Posterior cingulate gyrus (tissue), 11 donors: ENCODE measurements at places on chromosomes 1 and 21.

- peak; percentile 47 for DNase-seq
These were observed 69.6 kb upstream of the LRRC8B start for GRCh38 chr1:89454845-89455521.

DNA sequence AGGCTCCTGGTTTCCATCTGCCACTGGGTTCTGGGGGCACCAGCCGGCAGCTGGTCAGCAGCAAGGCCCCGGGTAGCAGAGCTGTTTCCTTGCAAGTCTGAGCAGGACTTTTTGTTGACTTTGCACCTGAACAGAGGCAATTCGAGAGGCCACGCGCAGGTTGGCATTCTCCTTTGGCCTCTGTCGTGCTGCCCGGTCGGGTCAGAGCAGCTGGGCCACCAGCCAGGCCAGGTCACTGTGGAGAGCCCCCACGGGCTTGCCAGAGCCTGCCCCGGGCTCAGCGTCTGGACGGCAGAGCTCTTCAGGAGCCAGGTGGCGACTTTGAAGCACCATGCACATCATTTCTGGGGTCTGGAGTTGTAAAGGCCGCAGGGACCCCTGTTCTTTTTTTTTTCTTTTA is 28.4 kb upstream of the TMEM52 start:
- no peak for DNase-seq

DNA sequence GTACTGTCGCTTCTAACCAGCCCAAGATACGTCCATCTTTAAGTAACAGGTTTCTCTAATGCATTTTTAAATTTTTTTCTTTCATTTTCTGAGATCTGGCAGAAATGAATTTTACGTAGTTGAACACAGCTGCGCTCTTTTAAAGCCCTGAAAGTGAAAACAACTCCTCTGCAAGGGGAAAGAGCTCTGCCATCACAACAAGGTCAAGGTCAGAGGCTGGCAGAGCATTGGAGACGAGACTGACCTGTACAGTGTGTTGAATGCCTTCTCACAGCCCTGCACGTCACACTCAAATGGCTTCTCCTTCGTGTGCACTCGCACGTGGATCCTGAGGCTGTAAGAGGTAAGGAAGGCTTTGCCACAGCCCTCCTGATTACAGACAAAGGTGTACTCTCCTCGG is 19.7 kb downstream of the MTF1 start:
- DNase-seq, result no peak

- no peak for DNase-seq
These were observed 31.1 kb upstream of the CYP4B1 start for GRCh38 chr1:46767649-46768282.

- DNase-seq, result no peak
These were observed 89.8 kb downstream of the TMEM200B start for GRCh38 chr1:29033829-29034466.

DNA sequence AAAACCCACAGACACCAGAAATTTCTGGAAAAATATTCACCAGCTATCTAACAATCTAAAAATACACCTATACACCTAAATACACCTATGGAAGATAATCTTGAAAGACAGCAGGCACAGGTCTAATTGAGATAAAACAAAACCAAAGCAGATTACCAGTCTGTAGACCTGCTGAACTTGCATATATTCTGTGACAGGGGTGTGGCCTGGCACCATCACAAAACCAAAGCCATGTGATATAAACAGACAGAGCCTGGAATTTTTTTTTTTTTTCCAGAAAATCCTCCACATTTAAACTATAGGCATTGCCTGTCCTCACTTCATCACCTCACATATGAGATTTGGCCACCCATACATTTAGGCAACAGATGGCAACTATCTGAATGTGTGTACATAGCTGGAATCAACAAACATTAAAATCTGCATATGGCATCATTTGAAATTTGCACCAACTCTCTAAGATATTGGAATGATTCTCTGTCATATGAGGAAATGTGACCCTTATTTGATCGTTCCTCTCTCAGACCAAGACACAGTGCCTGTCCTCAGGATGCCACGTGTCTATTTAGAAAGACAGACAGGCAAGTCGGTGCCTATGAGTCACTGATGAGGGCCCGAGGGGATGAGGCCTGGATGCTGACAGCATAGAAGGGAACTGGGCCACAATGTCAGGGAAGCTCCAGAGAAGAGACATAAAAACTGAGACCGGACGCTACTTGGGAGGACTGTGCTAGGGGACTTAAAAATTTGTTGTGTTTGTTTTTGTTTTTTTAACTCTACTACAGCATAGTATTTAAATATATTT is 32.6 kb downstream of the NMNAT2 start:
- no peak for DNase-seq

DNA sequence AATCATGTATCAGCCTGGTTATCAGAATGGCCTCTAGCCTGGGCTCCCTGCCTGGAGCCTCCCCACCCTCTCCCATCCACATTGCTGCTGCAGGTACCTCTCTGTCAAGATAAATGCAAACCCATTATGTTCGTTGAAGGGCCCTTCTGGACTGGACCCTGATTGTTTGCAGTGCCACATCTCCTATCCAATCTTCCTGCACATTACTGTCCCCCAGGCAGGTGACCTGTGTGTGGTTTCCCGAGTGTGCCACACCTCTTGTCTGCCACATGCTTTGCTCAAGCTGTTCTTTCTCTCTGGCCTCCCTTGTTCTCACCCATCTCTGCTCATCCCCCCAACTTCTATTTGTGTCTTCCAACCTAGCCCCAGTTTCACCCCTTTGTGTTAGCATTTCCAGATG is 32.4 kb downstream of the IER5 start:
- no peak for DNase-seq

GRCh38 chr1:13513063-13513894 is 524 bp downstream of the LRRC38 start:
- DNase-seq, result no peak

GRCh38 chr21:31014891-31015290 is 23.4 kb downstream of the KRTAP19-8 start:
- DNase-seq, result no peak

GRCh38 chr1:10031461-10031860 is 1.3 kb upstream of the UBE4B start:
- no peak for DNase-seq

DNA sequence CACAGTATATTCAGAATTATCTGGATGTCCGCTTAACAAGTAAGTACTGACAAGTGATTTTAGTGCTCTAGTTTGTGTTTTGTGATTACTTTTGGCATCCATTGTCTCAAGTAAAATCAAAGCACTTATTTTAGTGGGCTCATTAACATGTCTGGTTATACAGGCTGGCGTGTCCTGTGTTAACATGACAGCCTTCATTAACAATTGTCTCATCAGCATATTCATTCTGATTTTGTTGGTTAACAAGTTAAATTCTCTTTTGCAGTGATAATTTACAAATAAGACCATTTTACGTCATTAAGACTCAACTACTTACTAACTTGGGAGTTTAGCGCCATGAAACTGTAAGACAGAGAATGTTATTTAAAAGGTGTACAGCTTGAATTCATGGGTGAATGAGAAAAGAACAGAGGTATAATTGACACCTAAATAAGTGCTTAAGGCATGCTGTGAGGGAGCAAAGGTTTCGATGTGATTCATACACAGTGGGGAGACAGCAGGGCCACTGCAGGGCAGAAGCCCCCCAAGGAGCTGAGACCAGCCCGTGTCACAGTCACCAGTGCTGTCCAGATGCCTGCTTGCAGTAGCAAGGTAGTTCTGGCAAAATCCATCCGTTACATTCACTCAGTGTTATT is 22.4 kb downstream of the TAF5L start:
- DNase-seq, result no peak

DNA sequence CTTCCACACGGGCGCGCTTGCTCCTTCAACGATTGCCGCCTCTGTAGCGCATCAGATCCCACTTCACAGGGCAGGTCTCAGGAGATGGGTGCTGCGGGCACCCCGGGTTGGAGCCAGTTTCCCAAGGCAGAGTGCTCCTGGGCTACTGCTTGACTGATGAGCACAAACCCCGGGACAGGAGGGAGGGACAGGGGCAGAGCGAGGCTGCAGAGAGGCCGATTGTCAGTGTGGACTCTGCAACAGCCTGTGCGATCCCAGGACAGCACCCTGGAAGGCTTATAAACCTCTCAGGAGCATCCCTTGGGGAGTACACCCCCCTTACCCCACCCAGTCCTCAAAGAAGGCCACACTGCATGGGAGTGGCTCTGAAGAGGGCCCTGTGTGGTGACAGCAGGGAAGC is 28.0 kb upstream of the BACE2 start:
- no peak for DNase-seq

- no peak for DNase-seq
These were observed 233.1 kb downstream of the HHIPL2 start for GRCh38 chr1:222314839-222315238.

- DNase-seq, result no peak
These were observed 175.3 kb downstream of the GALNT2 start for GRCh38 chr1:230242326-230242725.

DNA sequence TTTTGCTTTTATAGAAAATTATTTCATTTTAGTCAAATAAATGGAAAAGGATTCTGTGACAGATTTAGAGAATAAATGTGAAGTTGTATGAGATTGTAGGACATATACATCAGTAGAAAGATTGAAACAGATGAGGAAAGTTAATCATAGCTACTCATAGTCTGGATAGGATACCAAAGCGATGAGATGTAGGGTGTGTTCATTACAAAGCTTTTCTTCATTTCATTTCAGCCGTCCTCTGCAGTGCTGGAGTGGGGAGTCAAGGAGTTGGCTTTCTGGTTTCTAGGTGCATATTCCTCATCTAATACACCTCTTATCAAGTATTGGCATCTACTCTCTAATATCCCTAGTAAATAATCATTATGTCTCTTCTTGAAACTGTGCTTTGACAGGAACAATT is 149.5 kb upstream of the NEGR1 start:
- DNase-seq, result no peak

GRCh38 chr1:27968692-27969091 is 8.9 kb downstream of the XKR8 start:
- DNase-seq, result no peak

DNA sequence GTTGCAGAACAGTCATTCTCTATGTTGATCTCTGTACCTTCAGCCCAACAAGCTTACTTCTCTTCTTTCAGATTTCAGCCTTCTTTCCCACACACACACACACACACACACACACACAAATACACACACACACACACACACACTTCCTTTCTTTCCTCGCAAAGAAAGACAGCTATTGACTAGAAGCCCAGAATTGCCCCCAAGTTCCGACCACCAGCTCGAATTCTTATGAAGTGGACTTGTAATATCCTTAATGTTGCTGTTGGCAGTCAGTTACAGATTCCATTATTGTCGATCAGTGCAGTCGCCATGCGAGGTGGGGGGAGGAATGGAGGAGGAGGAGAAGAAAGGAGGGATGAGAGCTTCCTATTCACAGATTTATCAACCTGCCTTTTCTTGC is 125.5 kb downstream of the CLEC20A start:
- DNase-seq, result no peak

GRCh38 chr1:47590523-47591225 is 152.8 kb downstream of the FOXD2 start:
- DNase-seq, result no peak

GRCh38 chr1:163928069-163928468 is 606.3 kb downstream of the NUF2 start:
- DNase-seq, result no peak

DNA sequence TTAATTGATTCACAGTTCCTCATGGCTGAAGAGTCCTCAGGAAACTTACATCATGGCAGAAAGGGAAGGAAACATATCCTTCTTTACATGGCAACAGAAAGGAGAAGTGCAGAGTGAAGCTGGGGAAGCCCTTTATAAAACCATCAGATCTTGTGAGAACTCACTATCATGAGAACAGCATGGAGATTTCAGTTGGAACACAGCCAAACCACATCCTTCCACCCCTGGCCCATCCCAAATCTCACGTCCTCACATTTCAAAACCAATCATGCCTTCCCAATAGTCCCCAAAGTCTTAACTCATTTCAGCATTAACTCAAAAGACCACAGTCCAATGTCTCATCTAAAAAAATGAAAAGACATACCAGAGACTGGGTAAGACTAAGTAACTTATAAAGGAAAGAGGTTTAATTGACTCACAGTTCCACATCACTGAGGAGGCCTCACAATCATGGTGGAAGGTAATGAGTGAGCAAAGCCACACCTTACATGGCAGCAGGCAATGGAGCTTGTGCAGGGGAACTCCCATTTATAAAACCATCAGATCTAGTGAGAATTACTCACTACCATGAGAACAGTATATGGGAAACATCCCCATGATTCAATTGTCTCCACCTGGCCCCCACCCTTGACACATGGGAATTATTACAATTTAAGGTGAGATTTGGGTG is 105.2 kb downstream of the MRPL39 start:
- no peak for DNase-seq

DNA sequence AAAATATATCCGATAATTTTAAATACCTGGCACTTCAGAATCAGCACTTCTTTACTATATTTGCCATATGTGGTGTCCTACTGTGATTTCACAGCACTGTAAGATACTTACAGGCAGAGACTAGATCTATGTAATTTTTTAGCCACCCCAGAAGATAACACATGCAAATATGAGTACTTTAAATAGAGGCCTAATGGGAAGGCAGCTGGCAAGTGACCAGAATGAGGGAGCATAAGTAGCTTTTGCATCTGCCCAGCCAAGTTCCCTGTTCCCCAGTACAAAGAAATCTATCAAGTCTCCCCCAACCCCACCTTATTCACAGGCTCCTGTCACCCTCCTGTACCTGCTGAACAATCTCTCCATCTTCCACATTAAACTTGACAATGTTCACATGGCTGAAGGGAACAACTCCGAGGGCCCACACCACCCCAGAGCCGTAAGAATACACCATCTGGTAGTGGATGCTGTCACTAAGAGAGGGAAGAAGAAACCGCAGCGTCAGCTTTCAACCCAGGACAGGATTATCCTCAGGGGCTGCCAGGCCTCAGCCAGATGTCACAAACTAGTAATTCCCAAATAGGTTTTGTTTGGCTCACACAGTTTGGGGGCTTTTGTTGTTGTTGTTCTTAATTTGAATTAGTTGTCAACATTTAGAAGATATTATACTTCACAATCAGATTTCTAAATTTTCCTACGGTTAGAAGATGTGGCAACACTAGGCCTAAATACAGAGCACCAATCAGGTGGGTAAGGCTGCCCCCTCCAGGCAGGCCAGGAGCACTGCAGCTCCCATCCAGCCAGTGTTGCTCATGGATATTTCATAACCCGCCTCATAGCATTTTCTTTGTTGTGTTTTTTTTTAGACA is 10.4 kb downstream of the EMC1 start:
- DNase-seq, result peak; percentile 53

GRCh38 chr1:65002508-65003315 is 36.4 kb upstream of the JAK1 start:
- peak; percentile 41 for DNase-seq

GRCh38 chr1:5768014-5768413 is 224.2 kb downstream of the NPHP4 start:
- no peak for DNase-seq

DNA sequence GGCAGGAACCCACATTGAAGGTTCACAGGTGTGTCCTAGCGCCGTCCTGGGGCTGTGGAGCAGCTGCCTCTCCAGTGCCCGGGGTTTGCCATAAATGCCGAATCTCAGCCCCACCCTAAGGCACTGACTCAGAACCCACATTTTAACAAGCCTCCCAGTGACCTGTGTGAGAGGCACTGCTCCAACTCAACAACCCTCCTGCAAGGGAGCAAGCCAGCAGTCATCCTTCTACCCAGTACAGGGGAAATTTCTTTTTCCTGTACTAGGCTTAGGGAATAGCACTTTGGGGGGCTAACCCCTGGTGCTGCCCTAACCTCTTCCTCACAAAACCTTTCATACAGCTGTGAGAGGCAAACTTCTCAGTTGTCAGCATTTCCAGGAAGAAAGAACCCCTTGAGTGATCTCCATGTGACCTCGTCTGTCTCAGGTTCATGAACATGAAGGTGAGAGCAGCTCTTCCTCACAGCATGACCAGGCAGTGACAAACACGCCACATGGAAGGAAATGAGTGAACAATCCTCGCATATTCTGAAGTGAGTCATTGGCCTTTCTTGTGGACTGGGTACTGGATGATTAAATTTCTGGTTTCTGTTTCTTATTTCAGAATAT is 11.4 kb upstream of the BCAR3 start:
- DNase-seq, result no peak
